Activated CD4-positive, alpha-beta memory T cell treated with anti-CD3 and anti-CD28 coated beads, Interleukin-2, amount 10 ng/mL, durations not matched to agents 7 days and 5 days (primary cell): ENCODE measurements at places on chromosomes 2 and 18.
A peak's percentile ranks its signal among the peaks of the same experiment; 100 is the strongest.

DNA sequence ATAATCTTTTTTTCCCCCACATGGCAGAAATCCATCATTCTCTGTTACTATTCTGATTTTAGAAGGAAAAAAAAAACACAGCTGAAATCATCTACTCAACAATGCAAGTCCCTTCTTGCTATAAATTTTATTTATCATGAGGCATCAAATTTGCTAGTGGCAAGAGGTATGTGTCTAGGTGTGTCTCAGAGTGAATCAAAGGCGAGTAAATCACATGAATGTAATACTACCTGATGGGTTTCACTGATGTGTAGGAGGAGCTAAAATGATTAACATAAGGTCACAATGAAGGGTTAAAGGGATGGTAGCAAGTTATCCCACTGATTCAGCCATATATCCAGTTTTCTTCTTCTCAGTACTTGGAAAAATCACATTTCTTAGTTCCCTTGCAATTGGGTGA lies 24.5 kb upstream of the PELI1 start:
- H3K4me3 ChIP-seq = no peak overlapping the region
- no peak for DNase-seq
- no peak overlapping the region for H3K27ac ChIP-seq
- no peaks in the 10 kb centered on the region for H3K4me1 ChIP-seq
- no peaks in the 10 kb centered on the region for H3K36me3 ChIP-seq

- H3K27me3 ChIP-seq = peaks cover 58% of the 10 kb centered on the region
- DNase-seq = no peak
- H3K27ac ChIP-seq = no peak overlapping the region
- H3K36me3 ChIP-seq = peaks cover 17% of the 10 kb centered on the region
- H3K4me3 ChIP-seq = no peak overlapping the region
Observed at GRCh38 chr18:63105636-63106316, 213.8 kb downstream of the BCL2 start.

GRCh38 chr2:96970248-96970875 lies 16.0 kb downstream of the FAM178B start:
- H3K4me1 ChIP-seq = peaks cover 45% of the 10 kb centered on the region
- H3K27me3 ChIP-seq = peaks cover 2% of the 10 kb centered on the region
- no peak overlapping the region for H3K27ac ChIP-seq
- DNase-seq = no peak

GRCh38 chr18:22900558-22901238 lies 32.4 kb upstream of the RBBP8 start:
- no peak overlapping the region for H3K4me3 ChIP-seq
- no peak for DNase-seq
- no peak overlapping the region for H3K27ac ChIP-seq
- H3K27me3 ChIP-seq = peaks cover 15% of the 10 kb centered on the region
- H3K36me3 ChIP-seq = no peaks in the 10 kb centered on the region

GRCh38 chr2:120275617-120276400 lies 23.2 kb downstream of the RALB start:
- H3K27ac ChIP-seq = no peak overlapping the region
- H3K4me1 ChIP-seq = peaks cover 29% of the 10 kb centered on the region
- DNase-seq = no peak

DNA sequence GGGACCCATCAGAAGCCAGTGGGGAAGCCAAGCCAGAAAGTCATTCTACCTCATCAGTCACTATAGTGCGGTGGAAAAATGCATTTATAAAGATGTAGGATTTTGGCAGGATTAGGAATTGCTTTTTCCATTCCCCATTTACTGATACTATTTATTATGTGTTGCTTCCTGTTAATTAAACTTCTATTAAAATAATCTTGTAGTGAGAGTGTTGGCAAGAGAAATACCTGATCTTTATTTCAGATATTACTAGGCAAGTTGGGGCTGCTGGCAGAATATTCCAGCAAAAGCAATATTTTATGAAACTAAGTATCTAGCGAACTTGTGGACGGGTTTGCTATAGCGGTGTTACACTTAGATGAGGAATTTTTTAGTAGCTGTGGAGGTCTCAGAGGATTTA lies 23.9 kb upstream of the CDC42EP3 start:
- H3K4me3 ChIP-seq = no peak overlapping the region
- peaks cover 17% of the 10 kb centered on the region for H3K27me3 ChIP-seq
- no peak for DNase-seq
- no peaks in the 10 kb centered on the region for H3K36me3 ChIP-seq
- H3K4me1 ChIP-seq = no peaks in the 10 kb centered on the region
- no peak overlapping the region for H3K27ac ChIP-seq

DNA sequence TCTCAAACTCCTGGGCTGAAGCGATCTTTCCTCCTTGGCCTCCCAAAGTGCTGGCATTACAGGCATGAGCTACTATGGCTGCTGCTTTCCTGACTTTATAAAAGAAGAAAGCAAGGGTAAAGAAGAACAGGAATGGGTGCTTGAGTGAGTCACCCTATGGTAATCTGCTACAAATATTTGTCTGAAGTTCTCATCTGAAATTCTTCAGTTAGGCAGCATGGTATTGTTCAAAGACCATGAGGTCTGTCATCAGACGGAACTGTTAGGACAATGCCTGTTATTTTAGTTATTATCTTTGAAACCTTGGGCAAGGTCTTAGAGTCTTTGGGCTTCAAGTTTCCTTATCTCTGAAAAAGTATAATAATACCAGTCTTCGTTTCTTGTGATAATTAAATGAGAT lies 695.8 kb downstream of the RNF144A start:
- H3K4me1 ChIP-seq = peaks cover 12% of the 10 kb centered on the region
- DNase-seq = no peak
- no peak overlapping the region for H3K4me3 ChIP-seq

DNA sequence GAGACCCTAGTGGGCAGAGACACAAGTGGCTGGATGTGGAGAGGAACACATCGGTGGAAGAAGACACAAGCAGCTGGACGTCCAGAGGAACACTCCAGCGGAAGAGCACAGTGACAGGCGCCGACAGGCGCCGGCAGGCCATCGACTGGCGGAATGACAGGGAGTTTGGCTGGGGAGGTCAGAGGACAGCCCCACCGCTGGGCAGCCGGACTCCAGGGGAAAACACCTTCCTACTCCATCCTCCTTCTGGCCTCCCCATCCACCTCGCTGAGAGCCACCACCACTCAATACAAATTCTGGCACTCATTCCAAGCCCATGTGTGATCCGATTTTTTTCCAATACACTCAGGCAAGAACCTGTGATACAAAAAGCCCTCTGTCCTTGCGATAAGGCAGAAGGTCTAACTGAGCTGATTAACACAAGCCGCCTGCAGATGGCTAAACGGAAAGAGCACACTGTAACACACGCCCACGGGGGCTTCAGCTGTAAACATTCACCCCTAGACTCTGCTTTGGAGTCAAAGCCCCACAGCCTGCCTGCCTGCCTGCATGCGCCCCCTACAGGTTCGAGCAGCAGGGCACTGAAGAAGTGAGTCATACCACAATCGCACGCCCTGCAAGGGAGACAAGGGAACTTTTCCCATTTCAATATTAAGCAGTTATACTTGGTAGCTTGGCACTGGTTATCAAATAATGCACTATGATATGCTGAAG lies 50.2 kb upstream of the LRP1B start:
- no peaks in the 10 kb centered on the region for H3K36me3 ChIP-seq
- no peak for DNase-seq
- no peak overlapping the region for H3K4me3 ChIP-seq
- no peaks in the 10 kb centered on the region for H3K27me3 ChIP-seq
- H3K27ac ChIP-seq = no peak overlapping the region
- peaks cover under 1% of the 10 kb centered on the region for H3K4me1 ChIP-seq

DNA sequence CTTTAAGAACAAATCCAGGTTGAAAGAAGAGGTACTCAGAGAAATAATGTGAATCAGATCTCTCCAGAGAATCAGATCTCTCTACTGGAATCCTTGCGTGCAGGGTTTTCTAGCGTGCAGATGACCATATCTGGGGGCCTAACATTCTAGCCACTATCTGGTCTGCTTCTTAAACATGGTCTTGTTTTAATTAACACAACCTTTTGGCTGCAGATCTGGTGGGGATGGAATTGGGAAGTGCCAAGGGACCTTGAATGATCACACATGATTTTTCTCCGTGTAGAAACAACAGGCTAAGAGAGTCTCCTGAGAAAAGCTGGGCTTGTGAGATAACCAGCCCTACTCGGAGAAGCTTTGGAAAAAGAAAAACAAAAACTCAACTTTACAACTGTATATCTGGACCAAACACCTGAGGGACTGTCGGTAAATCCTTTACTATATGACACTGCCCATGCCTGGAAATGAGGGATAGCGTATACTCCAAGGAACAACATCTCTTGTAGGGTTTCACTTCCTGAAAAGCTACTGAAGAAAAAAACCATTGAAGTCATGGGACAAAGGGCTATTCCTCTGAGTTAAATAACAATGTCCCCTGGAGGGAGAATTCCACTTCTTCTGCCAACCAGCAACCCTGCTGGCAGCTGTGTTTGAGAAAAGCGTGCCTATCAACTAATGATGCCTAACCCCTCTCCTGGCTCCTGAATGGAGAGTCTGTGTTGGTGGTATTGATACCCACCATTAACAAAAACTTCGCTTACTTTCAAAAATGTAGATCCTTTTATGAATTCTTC lies 171.0 kb upstream of the REV1 start:
- no peaks in the 10 kb centered on the region for H3K4me1 ChIP-seq
- H3K4me3 ChIP-seq = no peak overlapping the region
- H3K27me3 ChIP-seq = peaks cover under 1% of the 10 kb centered on the region
- no peaks in the 10 kb centered on the region for H3K36me3 ChIP-seq
- H3K27ac ChIP-seq = no peak overlapping the region
- no peak for DNase-seq

DNA sequence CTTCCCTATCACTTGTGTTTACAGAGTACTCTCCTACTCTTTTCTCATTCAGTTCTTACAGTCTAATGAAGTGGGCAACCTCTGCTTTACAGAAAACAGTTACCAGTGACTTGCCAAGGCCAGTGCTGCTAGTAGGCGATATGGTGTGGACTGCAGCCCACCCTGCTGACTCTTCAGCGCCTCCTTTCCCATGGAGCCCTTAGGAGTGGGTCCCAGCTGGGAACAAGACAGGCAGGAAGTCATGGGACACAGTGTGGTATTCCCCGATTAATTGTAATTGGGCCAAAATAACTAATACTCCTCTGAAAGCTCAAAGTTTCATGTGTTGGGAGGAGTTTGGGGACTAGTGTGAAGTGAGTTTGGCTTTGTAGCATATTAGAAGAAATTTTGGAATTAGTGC lies 120.1 kb upstream of the EML6 start:
- no peak for DNase-seq
- H3K4me3 ChIP-seq = no peak overlapping the region
- no peaks in the 10 kb centered on the region for H3K27me3 ChIP-seq
- peaks cover 49% of the 10 kb centered on the region for H3K36me3 ChIP-seq
- H3K4me1 ChIP-seq = peaks cover 82% of the 10 kb centered on the region

GRCh38 chr2:100799686-100800085 lies 20.3 kb upstream of the NPAS2 start:
- no peaks in the 10 kb centered on the region for H3K27me3 ChIP-seq
- no peak overlapping the region for H3K4me3 ChIP-seq
- no peaks in the 10 kb centered on the region for H3K36me3 ChIP-seq
- H3K4me1 ChIP-seq = no peaks in the 10 kb centered on the region
- no peak for DNase-seq

GRCh38 chr2:27010139-27010538 lies 22.6 kb upstream of the TMEM214 start:
- peaks cover 24% of the 10 kb centered on the region for H3K27me3 ChIP-seq
- H3K4me1 ChIP-seq = peaks cover 7% of the 10 kb centered on the region
- no peak overlapping the region for H3K4me3 ChIP-seq
- H3K27ac ChIP-seq = no peak overlapping the region

DNA sequence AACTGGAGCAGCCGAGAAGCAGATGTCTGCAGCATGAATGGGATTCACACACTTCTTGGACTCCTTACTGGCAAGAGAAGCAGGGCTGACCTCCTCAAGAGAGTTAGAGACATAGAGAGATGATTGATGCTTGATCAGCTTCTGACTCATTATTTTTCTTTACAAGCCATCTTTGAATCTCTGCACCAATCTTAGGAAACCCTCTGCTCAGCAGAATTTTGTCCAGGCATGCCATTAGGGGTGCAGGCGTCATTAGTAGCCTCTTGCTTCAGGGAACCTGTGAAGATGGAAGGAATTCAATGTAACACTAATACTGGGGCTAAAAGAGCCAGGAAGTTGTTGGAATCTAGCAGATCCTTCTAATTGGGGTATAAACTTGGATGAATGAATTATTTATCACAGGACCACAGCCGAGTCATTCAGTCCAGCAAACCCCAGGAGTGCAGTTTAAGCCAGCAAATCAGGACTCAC lies 151.8 kb downstream of the MGAT5 start:
- DNase-seq = no peak
- H3K27me3 ChIP-seq = no peaks in the 10 kb centered on the region
- no peak overlapping the region for H3K27ac ChIP-seq
- H3K4me3 ChIP-seq = no peak overlapping the region
- H3K4me1 ChIP-seq = peaks cover 20% of the 10 kb centered on the region
- peaks cover 12% of the 10 kb centered on the region for H3K36me3 ChIP-seq

- H3K27ac ChIP-seq = no peak overlapping the region
- no peak overlapping the region for H3K4me3 ChIP-seq
- peaks cover 3% of the 10 kb centered on the region for H3K36me3 ChIP-seq
- H3K27me3 ChIP-seq = no peaks in the 10 kb centered on the region
Observed at GRCh38 chr2:43067254-43068040, 159.0 kb downstream of the ZFP36L2 start.

DNA sequence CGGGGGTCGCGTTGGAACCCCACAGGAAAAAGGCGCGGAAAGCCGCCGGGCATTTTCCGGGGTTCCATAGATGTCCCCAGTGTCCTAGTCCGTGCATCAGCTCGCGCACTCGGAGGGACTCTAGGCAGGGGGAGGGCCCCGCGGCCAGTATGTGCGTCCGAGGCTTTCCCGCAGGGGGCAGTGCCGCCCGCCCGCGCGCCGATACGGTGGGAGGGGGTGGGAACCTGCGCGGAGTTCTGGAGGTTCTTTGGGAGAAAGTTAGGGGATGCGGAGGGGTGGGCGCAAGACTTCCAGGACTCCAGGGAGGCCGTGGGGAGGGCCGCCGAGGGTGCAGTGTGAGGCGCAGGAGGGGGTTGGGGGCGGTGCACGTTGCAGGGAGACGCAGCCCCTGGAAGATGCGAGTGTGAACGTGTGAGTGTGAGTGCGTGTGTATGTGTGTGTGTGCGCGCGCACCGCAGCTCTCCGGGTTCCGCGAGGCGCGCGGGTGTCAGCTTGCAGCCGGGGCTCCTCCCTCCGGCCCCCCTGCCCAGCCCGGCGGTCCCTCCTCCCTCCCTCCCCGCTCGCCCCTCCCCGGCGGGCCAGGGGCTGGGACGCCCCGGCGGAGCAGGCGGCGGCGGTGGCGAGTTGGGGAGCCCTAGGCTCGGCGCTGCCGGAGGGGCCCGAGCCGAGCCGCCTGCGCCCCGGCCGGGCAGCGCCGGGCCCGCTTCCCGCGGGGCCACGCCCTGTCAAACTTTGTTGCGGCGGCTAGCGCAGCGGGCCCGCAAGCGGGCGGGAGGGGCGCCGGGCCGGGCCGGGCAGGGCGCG lies at the start of gene TCF7L1:
TSS of gene TCF7L1 (plus strand) at position 559 of the 804 bp plus-strand sequence. CDS start 293 bp downstream, outside the sequence.
- peak within 1 kb of the TSS; percentile 59 for H3K4me3 ChIP-seq
- peak; percentile 40 for DNase-seq
- no peak within 1 kb of the TSS for H3K27ac ChIP-seq
- H3K36me3 ChIP-seq = no peaks in the 10 kb centered on the region
- H3K4me1 ChIP-seq = peaks cover 10% of the 10 kb centered on the region

- no peak for DNase-seq
- no peak overlapping the region for H3K4me3 ChIP-seq
- no peak overlapping the region for H3K27ac ChIP-seq
- H3K27me3 ChIP-seq = no peaks in the 10 kb centered on the region
Observed at GRCh38 chr18:66209656-66210055, 394.2 kb downstream of the CDH19 start.
